ENCODE measurements at places on chromosomes 6 and 20.

- no peak for DNase-seq
Measured at GRCh38 chr20:64226686-64227580, 28.6 kb upstream of the PCMTD2 start.

DNA sequence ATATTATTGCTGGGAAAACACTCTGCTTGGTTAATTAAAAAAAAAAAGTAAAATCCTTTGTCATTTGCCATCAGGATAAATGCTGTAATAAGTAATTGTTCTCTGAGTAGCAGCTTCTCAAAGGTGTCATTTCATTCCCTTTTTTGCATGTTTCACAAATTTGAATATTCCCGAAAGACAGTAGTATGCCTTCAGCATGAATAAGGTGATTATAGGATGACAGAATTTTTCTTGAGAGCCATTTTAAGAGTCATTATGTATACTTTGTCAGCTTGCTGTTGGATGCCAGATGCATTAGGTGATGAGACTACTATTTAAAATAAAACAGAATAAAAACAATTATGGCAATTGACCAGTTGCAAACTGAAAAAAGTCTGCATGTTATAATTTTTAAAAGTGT, 200.7 kb downstream of the HDGFL1 start:
- DNase-seq: no peak

DNA sequence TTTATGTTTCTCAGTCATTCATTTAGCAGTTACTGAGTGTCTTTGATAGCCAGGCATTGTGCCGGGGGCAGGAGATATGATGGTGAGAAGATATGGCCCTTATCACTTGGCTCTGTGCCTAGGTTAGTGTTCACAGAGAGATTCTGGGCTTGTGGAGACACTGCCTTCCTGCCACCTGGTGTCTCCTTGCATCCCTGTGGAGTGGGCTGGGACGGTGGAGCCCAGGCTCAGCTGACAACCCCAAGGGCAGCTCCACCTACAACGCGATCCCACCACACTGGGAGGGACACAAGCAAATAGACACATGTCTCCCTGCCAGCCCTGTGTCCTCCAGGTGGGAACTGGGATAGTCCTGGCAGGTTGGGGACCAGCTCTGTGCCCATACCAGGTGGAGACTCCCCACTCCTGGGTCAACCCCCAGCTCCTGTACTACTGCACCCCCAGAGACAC, 30.3 kb upstream of the VEGFA start:
- DNase-seq: no peak

DNA sequence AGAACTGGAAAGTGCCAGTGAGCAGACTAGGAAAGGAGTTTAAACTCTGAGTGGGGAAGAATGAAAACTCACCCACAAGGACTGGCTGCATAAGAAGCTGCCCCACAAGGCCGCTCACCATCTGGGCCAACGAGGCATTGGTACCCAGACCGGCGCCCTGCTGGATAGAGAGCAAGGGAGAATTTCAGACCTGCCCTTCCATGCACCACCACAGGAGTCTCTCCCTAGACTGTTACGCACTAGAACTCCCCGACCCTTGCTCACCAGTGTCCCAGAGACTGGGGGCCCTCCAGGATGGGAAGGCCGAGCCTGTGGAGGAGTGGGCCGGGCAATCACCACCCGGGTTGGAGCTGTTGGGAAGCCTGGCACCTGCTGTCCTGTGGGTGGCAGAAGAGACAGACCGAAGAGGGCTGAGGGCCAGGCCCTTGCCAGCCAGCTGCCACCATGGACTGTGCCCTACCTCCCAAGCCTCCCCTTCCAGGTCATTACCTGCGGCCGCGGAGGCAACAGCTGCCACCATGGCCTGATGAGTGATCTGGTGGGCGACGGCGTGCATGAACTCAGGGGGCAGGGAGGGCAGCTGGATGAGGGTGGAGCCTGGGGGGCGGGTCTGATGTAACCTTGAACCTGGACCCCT, 8.5 kb downstream of the BAG6 start:
- DNase-seq: no peak

DNA sequence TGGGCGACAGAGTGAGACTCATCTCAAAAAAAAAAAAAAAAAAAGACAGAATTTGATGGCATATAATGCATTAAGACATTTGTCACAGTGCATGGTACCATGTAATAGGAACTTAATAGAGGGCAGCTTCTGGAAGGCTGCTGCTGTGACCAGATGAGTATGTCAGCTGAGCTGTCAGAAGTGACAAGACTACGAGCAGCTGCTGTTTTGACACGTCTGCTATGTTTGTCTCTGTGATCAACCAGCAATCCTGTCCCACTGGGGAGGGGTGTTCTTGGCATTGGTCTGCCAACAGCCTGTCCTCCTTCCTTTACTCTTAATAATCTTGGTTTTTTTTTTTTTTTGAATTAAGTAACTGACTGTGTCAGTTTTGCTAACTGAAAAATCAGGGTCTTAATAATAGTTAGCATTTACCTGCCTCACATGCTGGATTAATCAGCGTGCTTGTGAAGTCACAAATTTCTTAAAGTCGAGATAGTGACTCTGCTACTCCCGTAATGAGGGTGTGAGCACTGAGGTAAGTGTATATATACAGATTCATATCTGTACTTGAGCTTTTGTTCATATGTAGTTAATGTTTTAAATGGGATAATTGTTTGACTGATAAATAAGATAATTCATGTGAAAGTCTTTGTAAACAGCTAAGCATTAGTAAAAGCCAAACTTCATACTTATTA, 152.4 kb downstream of the BMP2 start:
- no peak for DNase-seq

DNA sequence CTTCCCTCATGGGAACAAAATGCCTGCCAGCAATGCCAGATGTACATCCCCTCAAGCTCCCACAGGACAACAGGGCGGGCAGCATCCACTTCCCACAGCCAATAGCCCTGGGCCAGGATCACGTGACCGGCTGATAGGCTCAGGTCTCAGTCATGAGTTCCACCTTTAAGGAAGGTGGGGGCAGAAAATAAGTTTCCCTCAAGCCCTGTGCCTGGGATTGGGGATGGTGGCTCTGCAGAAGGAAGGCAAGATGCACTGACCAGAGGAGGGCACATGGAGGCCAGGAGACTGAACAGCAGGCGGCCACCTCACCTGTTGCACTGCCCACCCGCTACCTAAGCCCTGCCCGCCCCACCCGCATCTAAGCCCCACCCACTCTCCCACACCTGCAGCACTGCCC, 149.1 kb downstream of the BMP7 start:
- no peak for DNase-seq

GRCh38 chr6:104356197-104356596, 503.5 kb downstream of the HACE1 start:
- no peak for DNase-seq

DNA sequence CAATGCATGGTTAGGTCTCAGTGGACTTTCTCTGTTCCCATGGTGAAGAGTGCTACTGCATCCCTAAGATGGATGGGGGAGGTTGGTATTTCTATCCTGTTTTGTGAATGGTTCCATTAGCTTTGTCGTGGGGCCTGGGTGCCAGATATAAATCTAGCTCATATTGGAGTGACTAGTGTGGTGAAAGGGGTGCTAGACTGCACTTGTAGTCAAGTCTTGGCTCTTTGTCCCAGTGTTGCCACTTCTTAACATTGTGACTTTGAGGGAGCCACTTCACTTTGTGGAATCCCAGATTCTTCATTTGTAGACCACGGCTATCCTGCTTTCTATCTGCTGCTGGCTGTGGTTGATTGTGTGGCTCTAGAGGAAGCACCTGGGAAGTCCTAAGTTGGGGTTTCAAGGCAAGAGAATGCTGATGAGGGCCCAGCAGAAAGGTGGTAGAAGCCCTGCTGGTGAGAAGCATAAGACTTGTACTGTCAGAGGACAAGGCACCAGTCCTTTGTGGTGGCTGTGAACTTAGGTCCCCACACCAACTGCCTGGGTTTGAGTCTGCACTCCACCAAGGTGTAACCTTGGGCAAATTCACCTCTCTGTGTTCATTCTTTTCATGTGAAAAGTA, 44.1 kb downstream of the VAPB start:
- DNase-seq: no peak

DNA sequence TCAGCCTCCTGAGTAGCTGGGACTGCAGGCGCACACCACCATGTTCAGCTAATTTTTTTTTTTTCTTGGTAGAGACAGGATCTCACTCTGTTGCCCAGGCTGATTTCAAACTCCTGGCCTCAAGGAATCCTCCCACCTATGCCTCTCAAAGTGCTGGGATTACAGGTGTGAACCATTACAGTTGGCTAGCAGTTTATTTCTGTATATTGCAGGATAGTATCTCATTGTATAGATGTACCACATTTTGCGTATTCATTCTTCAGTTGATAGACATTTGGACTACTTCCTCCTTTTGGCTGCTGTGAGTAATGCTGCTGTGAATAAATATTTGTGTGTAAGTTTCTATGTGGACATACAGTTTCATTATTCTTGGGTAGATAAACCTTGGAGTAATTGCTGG, 32.9 kb downstream of the ASXL1 start:
- DNase-seq: no peak
